ENCODE measurements at places on chromosomes 6 and 20. TPM values are rescaled to one million over a fixed set of nuclear protein-coding genes. Genes with fewer than 3 reads are reported as not detected.

Gene NKAPL
- not detected for total RNA-seq

DNA sequence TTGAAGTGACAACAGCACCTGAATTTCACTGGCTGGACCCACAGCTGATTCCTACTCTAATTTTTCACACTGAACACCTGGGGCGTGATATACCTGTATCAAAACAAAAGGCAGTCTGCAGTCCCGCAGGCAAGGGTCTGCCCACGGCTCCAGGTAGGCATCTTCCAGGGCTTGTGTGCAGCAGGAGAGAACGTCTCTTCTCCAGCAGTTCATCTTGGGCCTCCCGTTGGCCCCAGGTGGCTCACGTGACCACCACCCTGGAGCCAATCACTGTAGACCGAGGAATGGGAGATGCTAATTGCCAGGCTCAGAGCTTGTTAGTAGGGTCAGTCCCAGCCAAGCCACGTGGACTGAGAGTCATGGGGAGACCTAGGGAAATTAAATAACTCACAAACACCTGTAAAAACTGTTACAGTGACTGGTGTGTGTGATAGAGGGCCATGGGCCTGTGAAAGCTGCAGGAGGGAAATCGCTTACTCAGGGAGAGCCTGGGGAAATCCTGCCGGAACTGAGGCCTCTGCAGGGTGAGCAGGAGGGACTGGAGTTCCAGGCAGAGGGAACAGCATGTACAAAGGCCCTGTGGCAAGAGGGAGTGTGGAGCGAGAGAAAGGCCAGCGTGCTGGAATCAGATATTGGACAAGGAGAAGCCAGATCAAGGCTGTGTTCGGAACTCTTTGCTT is 83.4 kb downstream of the EYA2 start:
- no peak for DNase-seq

DNA sequence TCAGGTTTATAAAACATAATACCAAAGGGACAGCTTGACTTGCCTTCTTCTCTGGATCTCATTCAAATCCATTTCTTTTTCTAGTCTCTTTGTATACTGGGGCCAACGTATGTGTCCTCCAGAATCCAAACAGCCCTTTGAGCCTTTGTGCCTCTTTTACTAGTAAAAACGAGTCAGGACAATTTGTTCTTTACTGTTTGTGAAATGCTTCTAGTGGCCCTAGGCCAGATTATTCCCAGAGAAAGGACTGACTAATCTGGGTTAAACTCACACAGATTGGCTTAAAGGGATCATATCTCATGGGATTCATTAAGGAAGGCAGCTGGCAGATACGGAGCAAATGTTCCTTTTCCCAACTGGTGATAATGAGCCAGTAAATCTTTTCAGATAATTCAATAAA is 32.1 kb upstream of the MANEA start:
- no peak for DNase-seq

GRCh38 chr20:4439461-4439860 is 282.2 kb upstream of the PRND start:
- no peak for DNase-seq

DNA sequence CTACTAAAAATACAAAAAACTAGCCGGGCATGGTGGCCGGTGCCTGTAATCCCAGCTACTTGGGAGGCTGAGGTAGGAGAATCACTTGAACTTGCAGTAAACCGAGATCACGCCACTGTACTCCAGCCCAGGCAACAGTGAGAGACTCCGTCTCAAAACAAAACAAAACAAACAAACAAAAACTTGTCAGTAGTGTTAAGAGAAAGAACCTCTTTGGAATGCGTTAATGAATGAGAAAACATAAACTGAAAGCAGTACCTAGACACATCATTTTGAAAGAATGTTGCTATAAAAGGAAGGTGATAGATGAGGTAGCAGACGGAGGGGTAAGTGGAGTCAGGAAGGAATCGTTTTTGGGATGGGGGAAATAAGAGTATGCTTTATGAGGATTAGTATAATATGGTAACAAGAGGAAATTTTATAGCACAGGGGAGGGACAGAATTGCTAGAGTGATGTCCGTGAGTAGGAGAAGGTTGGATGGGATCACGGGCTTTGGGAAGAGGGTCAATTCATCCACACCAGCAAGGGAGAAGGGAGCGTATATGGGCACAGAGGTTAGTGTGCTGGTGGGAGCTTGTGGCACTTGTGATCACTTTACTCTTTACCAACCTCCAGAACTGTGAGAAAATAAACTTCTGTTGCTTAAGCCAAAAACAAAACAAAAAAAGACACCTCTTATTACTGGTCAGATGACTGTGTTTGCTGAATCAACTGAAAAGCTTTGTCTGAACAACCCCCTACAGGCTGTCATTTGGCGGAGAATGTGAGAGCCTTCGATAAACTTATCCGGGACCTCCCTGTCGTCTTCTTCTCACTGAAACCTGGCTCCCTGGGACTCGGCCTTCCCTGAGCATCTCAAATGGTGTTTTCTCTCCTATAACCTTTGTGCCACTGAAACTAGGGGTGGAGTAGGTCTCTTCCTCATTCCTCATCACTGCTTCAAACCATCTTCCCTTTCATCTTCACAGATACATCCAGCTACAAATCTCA is 48.9 kb upstream of the TFAP2A start:
- DNase-seq, result no peak

- DNase-seq, result no peak
These were observed 24.8 kb downstream of the KCTD20 start for GRCh38 chr6:36467625-36468024.

- no peak for DNase-seq
These were observed 36.3 kb downstream of the FAM50B start for GRCh38 chr6:3885262-3886036.

DNA sequence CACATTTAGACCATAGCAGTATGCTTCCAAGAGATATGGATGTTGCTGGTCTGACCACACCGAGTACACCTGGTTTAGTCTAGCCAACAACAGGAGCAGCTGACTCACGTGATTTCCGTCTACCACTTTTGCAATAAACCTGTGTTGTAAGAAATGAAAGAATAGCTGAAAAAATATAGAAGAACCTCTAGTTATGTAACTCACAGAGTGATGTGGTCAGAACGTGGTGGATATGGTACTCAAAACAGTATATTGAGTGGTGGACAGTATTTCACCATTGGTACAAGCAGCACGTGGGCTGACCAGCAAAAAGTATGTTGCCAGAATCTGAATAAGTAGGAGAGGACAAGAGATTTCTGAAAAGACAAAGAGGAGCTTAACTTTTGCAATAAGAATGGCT is 226.9 kb downstream of the TBC1D7 start:
- DNase-seq, result no peak

Gene TMEM244
- total RNA-seq, result 0.54 TPM

Data from activated CD8-positive, alpha-beta T cell treated with anti-CD3 and anti-CD28 coated beads for 36 hours (primary cell).